ENCODE measurements at places on chromosomes 1 and 21. TPM values are rescaled to one million over a fixed set of nuclear protein-coding genes. Genes with fewer than 3 reads are reported as not detected.
A peak's percentile ranks its signal among the peaks of the same experiment; 100 is the strongest.

CASZ1 gene
- total RNA-seq, result 11.2 TPM

PRKACB gene
- total RNA-seq, result 38.5 TPM

CNN3 gene
- 247 TPM for total RNA-seq

C8B gene
- total RNA-seq, result not detected

SLAMF1 gene
- not detected for total RNA-seq

- H3K4me1 ChIP-seq, result peaks cover 23% of the 10 kb centered on the region
- peak overlapping the region; percentile 97 for H3K4me3 ChIP-seq
- peaks cover 21% of the 10 kb centered on the region for H3K36me3 ChIP-seq
- no peak for DNase-seq
Measured at GRCh38 chr1:93079685-93080141, 630 bp downstream of the MTF2 start.

DNA sequence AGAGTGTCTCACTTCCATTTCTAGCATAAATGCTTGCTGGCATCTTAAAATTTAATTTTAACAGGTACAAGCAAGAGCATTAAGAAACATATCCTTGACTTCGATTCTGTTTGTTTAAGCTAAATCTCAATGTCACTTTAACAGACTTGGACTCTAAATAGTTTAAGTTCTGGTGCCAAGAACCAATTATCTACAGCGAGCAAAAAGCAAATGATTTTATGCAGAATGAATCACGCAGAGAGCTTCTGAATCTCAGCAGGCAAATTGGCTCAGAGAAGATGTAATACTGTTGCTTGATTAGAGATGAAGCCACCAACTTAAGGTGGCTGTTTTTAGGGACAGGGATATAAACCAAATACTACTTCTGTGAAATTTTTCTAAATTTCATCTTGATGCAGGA lies 117.0 kb upstream of the PLD5 start:
- H3K27me3 ChIP-seq, result peaks cover 2% of the 10 kb centered on the region
- H3K27ac ChIP-seq, result no peak overlapping the region
- DNase-seq, result no peak
- no peak overlapping the region for H3K4me3 ChIP-seq
- no peaks in the 10 kb centered on the region for H3K36me3 ChIP-seq

DNA sequence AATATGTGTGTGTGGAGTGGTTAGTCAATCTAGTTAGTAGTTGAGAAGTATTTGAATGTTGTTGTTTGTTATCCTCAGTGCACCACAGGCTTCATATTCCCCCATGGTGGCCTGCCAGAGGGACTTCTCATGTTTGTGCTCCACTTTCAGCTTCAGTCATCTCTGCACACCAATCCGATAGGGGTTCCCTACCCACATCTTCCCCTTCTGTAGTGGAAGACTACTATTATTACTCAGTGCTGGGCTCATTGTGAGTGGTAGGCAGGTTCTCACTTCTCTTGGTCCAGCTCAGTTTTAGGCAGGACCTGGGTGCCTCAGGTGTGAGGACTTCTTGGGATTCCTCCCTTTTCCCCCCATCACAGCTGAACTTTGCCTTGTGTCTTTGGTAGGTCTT lies 14.2 kb downstream of the MT1HL1 start:
- no peaks in the 10 kb centered on the region for H3K36me3 ChIP-seq

- H3K36me3 ChIP-seq, result peaks cover 10% of the 10 kb centered on the region
- peaks cover 26% of the 10 kb centered on the region for H3K4me1 ChIP-seq
- no peak for DNase-seq
- peak overlapping the region; percentile 61 for H3K4me3 ChIP-seq
- H3K27me3 ChIP-seq, result peaks cover 34% of the 10 kb centered on the region
Measured at GRCh38 chr21:42781150-42781970, 98.0 kb downstream of the WDR4 start.

Measured in mesothelial cell of epicardium (in vitro differentiated cells).